ENCODE measurements at places on chromosomes 16 and 17.

DNA sequence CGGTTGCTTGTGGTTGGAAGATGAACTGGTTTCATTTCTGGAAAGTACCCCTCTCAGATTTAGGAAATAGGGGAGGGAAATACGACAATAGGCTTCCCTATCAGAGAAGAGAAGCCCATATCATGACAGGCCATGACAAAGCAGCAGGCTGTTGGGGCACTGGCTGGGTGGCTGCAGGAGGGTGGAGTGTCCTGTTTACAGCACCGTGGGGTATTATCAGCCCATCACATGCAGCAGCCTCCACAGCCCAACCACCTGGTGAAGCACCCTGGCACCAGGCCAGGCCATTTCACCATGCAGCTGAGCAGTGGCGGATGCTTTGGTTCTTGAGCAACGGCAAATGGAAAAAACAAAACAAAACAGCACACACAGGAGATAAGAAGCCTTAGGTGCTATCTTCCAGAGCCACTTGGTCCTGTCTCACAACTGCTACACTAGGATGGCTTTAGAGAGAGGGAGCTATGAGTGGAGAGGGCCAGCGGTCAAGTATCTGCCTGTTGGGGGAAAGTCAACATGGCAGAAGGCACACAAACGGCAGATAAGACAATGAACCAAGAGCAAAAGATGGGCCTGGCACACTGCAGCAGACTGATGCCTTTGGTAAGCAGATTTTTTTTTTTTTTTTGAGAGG is 24.2 kb downstream of the FAM117A start:
- peak; percentile 91 for DNase-seq
- H3K27ac ChIP-seq, result peak overlapping the region; percentile 78
- H3K4me1 ChIP-seq, result peaks cover 50% of the 10 kb centered on the region
- H3K4me3 ChIP-seq, result peak overlapping the region; percentile 1
- no peaks in the 10 kb centered on the region for H3K36me3 ChIP-seq

GRCh38 chr16:89561142-89561883 is 831 bp downstream of the RPL13 start:
- peaks cover 42% of the 10 kb centered on the region for H3K36me3 ChIP-seq
- no peak for DNase-seq
- peak overlapping the region; percentile 99 for H3K27ac ChIP-seq
- H3K27me3 ChIP-seq, result no peaks in the 10 kb centered on the region
- peaks cover 65% of the 10 kb centered on the region for H3K4me1 ChIP-seq
- peak overlapping the region; percentile 95 for H3K4me3 ChIP-seq

DNA sequence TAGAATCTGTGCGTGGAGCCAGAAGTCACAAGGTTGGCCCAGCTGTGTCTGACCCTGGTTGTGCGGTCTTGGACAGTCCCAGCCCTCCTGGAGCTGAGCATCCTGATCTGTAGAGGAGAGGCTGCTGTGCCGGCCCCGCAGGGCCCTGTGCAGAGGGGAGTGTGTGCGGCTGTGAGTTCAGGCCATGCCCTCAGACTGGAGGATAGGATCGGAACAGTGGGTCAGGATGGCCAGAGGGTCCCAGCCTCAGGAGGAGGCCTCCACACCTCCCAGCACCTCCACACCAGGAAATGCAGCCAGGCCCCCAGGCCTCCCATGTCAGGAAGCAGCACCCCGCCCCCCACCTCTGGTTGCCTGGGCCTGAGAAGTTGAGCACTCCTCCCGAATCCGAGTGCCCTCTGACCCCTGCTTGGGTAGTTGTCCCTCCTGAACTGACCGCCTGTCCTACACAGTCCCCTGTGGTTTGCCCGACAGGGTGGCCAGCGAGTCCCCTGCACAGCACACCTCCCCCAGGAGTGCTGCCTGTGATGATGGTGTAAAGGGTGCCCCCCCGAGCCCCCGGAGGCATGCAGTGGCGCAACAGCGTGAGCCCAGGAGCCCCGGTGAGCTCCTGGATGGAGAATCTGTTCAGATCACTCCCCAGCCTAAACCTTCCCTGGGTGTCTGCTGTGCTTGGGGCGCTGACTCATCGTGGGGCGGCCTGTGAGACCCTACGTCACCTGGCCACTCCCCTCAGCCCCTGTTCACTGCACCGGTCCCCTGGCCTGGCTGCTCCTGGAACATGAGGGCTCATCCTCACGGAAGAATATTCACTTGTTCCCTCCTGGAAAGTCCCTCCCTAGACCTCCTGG is 285.2 kb downstream of the SEC14L1 start:
- H3K27ac ChIP-seq, result peak overlapping the region; percentile 77
- no peak overlapping the region for H3K4me3 ChIP-seq
- DNase-seq, result no peak
- H3K27me3 ChIP-seq, result no peaks in the 10 kb centered on the region

- H3K27ac ChIP-seq, result no peak overlapping the region
- H3K36me3 ChIP-seq, result no peaks in the 10 kb centered on the region
- no peaks in the 10 kb centered on the region for H3K4me1 ChIP-seq
- peaks cover 94% of the 10 kb centered on the region for H3K27me3 ChIP-seq
- DNase-seq, result no peak
Measured at GRCh38 chr16:86357303-86357702, 153.0 kb upstream of the FOXF1 start.

GRCh38 chr17:49997301-49997650 is 2.3 kb upstream of the DLX3 start:
- H3K36me3 ChIP-seq, result no peaks in the 10 kb centered on the region
- no peak overlapping the region for H3K27ac ChIP-seq
- H3K27me3 ChIP-seq, result peaks cover 79% of the 10 kb centered on the region
- peak overlapping the region; percentile 47 for H3K4me3 ChIP-seq
- no peak for DNase-seq

DNA sequence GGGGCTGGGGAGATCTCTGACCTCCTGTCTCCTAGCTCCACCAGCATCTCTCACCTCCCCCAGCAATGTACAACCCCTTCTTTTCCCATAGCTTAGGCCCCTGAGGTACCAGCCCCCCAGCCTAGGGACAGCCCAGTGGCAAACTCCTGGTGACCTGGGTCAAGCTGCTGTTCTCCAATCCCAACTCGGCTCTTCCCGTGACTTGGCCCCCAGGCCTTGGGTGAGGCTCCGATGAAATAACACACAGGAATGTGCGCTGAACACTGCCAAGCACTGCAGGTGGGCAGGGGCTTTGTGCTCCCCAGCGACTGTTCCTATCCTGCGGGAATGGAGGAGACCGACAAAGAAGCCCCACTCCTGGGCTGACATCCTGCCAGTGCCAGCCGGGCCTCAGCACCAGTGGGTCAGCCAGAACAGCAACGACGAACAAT is 63.7 kb upstream of the AMZ2 start:
- H3K36me3 ChIP-seq, result no peaks in the 10 kb centered on the region
- H3K4me3 ChIP-seq, result no peak overlapping the region
- no peak for DNase-seq
- no peaks in the 10 kb centered on the region for H3K4me1 ChIP-seq

DNA sequence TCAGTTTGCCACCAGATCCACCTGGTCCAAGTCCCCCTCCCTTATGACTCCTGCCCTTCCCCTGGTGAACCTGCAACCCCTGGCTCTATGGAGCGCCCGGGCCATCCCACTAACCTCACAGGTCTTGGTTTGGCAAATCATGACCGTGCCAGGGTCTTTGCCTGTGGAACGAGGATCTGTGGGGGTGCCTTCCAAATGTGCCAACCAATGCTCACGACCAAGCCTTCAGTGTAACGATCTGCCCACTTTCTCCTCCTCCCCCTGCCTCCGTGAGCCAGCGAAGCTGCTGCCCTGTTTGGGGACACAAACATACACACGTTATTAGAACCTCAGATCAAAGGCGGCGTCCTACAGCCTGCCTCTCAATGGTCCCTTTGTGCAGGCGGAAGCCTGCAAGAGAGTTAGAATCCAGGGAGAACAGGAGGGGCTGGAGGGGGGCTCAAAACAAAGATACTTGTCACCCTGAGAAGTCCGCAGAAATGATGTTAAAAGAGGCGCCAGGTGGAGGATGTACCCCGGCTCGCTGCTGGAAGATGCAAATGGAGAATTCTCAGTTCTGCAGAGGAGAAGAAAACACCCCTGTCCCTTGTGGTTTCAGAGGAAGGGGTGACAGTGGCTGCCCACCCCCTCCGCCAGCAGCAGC is 9.0 kb upstream of the NKD1 start:
- no peak overlapping the region for H3K27ac ChIP-seq
- DNase-seq, result peak; percentile 55
- no peaks in the 10 kb centered on the region for H3K4me1 ChIP-seq

GRCh38 chr17:67868176-67868575 is 42.9 kb downstream of the BPTF start:
- H3K27me3 ChIP-seq, result no peaks in the 10 kb centered on the region
- H3K4me3 ChIP-seq, result no peak overlapping the region
- H3K36me3 ChIP-seq, result no peaks in the 10 kb centered on the region
- DNase-seq, result no peak
- peaks cover under 1% of the 10 kb centered on the region for H3K4me1 ChIP-seq
- no peak overlapping the region for H3K27ac ChIP-seq

- no peaks in the 10 kb centered on the region for H3K4me1 ChIP-seq
- no peaks in the 10 kb centered on the region for H3K27me3 ChIP-seq
- no peak for DNase-seq
- no peak overlapping the region for H3K4me3 ChIP-seq
- H3K36me3 ChIP-seq, result no peaks in the 10 kb centered on the region
Measured at GRCh38 chr16:17643935-17644334, 173.2 kb upstream of the XYLT1 start.

- H3K4me3 ChIP-seq, result peak overlapping the region; percentile 9
- H3K27ac ChIP-seq, result no peak overlapping the region
- peaks cover 14% of the 10 kb centered on the region for H3K4me1 ChIP-seq
- H3K27me3 ChIP-seq, result no peaks in the 10 kb centered on the region
Measured at GRCh38 chr16:89115216-89115861, 21.7 kb downstream of the ACSF3 start.

DNA sequence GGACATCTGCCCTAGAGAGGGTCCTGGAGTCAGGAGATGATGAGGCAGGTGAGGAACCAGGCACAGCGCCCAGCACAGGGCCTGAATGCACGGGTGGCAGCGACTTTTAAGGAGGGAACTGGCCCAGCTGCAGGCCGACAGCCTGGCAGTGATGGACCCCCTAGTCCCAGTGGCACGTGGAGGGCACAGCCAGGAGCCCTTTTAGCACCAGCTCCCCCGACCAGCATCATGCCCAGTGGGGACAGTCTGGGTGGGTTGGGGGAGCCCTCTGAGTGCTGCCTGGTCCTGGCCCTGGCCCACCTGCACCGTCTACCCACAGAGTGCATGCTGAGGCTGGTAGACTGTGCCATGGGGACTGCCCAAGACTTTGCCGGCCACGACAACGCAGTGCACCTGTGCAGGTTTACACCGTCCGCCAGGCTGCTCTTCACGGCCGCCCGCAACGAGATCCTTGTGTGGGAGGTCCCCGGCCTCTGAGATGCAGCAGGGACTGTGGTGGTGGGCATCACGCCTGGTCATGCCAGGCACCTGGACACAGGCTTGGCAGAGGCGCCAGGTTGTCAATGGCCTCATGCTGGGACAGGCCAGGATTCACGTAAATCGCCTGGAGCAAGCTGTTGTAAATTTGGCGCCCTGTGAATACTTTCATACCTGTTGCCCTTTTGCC is 686 bp upstream of the RHOT2 start:
- no peak for DNase-seq
- H3K27ac ChIP-seq, result no peak overlapping the region
- peaks cover 27% of the 10 kb centered on the region for H3K4me1 ChIP-seq
- no peaks in the 10 kb centered on the region for H3K27me3 ChIP-seq

DNA sequence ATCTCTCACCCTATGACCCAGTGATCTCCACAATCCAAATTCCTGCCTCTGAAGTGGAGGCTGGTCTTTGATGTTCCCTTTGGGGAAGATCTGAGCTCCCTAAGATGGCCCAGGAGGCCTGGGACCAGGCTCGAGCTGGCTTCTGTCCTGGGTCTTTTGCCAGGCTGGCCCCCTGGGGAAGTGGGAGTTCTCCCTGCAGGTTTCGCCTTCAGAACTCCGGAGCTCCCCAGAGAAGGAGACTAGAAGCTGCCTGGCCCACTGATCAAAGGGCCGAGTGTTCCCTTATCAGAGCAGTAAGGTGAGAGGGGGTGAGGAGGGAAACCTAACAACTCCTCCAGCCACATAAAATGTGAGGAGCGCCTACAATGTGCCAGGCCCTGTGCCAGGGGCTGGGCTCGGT is 147.1 kb downstream of the IRF8 start:
- peaks cover 70% of the 10 kb centered on the region for H3K27me3 ChIP-seq
- peaks cover 2% of the 10 kb centered on the region for H3K4me1 ChIP-seq
- DNase-seq, result peak; percentile 53
- no peak overlapping the region for H3K27ac ChIP-seq
- H3K36me3 ChIP-seq, result no peaks in the 10 kb centered on the region
- no peak overlapping the region for H3K4me3 ChIP-seq

DNA sequence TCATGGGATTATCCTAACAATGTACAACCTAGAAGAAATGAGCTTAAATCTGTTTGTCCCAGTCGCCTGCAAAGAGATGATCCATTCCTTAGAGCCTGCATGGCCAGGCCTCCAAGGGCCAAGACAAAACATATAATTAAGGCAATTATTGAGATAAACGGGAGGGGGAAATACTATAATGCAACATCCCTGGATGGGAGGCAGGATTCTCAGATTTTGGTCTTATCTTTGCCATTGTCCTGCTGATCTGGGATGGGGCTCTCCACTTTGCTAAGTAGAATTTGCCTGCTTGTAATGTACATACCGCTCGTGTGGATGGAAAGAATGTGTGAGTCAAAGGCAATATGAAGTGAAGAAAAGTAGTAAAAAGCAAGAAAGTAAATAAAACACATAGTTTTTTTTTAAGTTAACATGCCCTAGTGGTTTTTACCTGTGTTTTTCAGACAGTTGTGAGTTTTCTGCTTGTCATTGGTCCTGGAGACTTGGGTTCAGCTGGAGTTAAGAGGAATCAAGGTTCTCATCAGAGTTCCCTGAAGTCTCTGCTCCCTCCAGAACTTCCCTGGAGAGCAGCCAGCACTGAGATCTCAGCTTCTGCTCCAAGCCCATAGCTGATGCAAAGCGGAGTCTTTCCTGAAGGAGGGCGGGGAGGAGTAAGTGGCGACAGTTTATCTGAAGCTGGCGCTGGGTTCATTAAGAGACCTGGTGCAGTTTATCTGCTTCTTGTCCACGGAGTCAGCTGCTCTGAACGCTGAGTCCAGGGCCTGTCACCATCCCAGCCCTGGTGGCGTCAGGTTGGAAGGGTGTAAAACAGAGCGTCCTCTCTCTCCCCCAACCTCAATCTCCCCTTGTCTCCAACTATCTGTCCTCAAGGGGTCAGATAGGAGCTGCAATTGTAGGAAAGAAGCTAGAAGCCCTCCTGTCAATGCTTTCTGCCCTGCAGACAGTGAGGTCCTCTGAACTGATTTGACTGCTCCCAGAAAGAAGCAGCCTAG is 30.1 kb downstream of the HOXB1 start:
- H3K27me3 ChIP-seq, result no peaks in the 10 kb centered on the region
- no peak overlapping the region for H3K4me3 ChIP-seq
- H3K27ac ChIP-seq, result no peak overlapping the region
- peaks cover 10% of the 10 kb centered on the region for H3K4me1 ChIP-seq

- no peak overlapping the region for H3K4me3 ChIP-seq
- H3K4me1 ChIP-seq, result no peaks in the 10 kb centered on the region
- no peaks in the 10 kb centered on the region for H3K36me3 ChIP-seq
Measured at GRCh38 chr17:61443475-61443882, 8.7 kb upstream of the TBX4 start.

DNA sequence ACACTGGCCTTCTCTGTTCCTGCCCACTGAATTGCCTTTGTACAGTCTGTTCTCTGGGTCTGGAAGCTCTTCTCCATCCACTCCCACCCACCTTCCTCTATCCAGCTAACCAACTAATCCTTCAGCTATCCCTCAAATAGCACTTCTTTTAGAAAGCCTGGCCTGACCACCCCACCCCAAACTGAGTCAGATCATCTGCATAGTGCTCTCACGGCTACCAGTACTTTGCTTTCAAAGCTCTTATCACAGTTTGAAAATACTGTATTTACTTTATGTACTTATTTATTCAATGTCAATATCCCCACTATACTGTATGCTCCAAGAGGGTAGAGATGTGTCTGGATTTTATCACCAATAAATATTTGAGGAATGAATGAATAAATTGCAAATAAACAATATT is 4.5 kb upstream of the CLDN7 start:
- peaks cover 24% of the 10 kb centered on the region for H3K27me3 ChIP-seq
- peaks cover 19% of the 10 kb centered on the region for H3K4me1 ChIP-seq
- no peak overlapping the region for H3K4me3 ChIP-seq
- H3K27ac ChIP-seq, result no peak overlapping the region

Measured in suprapubic skin (tissue), 4 donors.